AG04450 (cell line): ENCODE measurements at places on chromosomes 12 and 14.

- no peak for DNase-seq
These were observed 101.7 kb downstream of the KIF21A start for GRCh38 chr12:39341179-39341578.

- no peak for DNase-seq
These were observed 49.7 kb upstream of the SAV1 start for GRCh38 chr14:50717811-50718210.

- no peak for DNase-seq
These were observed 4.5 kb downstream of the HMGA2 start for GRCh38 chr12:65828711-65829339.

GRCh38 chr14:102497998-102498677 is 11.4 kb downstream of the ANKRD9 start:
- no peak for DNase-seq

DNA sequence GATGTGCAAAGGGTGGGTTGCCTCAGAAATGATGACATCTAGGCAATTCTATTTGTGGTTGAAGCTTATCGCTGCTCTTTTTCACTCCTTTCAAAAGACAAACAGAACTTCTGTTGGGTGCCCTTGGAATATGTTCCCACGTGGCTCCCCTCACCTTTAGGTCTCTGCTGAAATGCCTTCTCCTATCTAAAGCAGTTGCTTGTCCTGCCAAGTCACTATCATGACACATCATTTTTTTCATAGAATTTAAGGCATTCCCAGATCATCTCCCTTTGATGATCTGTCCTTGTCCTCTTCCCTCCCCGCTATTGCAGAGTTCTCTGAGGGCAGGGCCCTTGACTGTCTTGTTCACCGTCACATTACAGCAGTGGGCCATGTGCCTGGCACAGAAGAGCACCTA is 75.7 kb downstream of the PTPRB start:
- no peak for DNase-seq

GRCh38 chr12:20187456-20187855 is 180.9 kb upstream of the PDE3A start:
- no peak for DNase-seq

DNA sequence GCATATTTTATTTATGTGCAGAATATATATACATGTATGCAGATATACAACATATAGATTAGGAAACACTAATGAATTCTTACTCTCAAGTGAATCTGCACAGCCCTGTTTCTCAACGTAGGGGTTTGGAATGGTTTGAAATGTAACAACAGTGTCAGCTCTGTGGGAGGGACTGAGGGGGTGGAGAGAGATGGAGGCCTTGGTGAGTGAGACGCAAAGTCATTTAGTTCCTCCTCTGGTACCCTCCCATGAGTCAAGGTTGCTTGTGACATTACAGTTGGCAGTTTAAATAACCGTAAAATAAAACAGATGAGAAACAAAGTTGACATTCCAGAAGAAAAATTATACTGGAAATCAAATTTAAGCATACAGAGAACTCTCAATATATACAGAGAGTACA is 313.0 kb upstream of the PRKD1 start:
- DNase-seq: no peak
